ENCODE measurements at places on chromosomes 16 and 17.

DNA sequence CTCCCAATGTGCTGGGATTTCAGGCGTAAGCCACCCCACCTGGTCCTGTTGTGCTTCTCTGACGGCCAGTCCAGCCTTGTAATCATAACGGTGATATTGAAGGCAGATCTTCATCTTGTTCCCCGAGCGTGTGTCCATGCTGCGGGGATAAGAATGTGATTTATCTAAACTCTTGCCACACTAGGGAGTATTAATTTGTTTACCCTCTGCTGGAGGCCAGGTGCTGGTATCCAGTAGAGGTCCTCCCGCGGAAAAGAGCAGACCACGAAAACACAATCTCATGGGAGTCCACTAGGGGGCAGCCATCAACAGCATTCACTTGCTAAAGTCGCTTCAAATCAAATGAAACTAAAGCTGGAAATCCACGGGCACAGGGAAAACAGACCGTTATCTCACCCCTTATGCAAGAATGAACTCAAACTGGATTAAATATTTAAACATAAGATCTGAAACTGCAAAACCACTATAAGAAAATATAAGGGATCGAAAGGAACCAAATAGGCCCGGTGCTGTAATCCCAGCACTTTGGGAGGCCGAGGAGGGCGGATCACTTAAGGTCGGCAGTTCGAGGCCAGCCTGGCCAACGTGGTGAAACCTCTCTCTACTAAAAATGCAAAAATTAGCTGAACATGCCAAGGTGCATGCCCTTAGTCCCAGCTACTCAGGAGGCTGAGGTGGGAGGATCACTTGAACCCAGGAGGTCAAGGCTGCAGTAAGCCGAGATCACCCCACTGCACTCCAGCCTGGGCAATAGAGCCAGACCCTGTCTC is 22.3 kb upstream of the RBBP6 start:
- peak; percentile 88 for DNase-seq

DNA sequence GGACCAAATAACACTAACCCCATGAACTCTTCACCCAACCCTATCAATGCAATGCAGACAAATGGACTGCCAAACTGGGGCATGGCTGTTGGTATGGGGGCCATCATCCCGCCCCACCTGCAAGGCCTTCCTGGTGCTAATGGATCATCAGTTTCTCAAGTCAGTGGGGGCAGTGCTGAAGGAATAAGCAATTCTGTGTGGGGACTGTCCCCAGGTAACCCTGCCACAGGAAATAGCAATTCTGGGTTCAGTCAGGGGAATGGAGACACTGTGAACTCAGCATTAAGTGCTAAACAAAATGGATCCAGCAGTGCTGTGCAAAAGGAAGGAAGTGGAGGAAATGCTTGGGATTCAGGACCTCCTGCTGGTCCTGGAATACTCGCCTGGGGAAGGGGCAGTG is 78.9 kb downstream of the TMC6 start:
- no peak for DNase-seq

- no peak for DNase-seq
These were observed 6.3 kb upstream of the KRT13 start for GRCh38 chr17:41511716-41512115.

DNA sequence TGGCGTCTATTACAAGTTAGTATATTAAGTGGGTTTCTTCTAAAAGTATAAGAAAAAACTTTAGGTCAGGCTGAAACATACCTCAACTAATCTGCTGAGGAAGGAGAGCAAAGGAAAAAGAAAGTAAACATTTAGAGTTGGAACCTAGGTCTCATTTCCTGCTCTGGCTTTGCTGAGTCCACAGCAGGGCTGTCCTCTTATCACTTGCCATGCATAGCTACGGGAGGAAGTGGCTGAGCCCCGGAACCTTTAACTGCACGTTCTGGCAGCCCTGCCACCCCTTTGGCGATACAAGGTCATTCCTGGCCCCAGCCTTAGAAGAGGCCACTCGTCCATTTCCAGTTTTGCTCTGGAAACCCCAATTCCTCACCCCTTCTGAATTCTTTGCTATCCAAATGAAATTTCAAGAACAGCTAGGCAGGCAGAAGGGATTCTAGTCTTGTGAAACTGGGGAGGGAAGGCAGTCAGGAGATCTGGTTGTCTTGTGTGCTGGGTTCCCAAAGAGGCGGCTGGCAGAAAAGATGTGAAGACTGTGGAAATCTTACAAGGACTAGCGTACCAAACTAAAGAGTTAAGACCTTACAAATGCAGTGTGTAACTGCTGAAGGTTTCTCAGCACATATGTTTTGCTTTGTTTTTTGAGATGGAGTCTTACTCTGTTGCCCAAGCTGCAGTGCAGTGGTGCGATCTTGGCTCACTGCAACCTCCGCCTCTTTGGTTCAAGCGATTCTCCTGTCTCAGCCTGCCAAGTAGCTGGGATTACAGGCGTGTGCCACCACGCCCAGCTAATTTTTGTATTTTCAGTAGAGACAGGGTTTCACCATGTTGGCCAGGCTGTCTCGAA is 19.1 kb downstream of the WIPI1 start:
- no peak for DNase-seq

- DNase-seq, result peak; percentile 20
These were observed 669 bp upstream of the DCTPP1 start for GRCh38 chr16:30430428-30430970.

DNA sequence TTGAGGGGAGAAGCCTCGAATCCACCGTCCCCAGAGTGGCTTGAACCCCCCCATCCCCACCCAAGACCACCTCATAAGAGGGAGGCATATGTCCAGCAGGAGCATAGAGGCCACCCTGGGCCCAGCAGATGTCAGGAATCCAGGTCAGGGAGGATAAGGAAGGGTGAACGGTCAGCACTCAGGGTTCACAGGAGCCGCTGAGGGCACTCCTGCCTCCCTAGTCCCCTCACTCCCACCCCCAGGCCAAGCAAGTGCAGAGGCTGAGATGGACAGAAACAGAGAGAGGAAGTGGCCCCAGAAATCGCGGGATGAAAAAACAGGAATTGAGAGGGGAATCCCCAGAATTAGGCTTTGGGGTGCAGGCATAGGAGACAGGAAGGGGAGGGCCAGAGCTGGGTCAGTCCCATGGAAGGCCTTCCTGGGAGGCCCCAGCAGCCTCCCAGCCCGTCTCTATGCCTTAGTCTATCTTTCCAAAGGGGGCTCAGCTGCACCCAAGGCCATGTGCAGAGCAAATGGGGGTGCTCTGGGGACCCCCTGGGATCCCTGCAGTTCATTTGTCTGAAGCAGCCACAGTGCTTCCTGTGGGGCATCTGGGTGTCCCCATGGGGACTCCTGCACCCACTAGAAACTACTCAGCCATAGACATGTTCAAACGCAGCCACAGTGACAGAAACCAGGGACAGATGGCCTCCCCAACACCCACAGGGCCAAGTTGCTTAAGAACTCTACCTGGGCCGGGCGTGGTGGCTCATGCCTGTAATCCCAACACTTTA is 1.7 kb downstream of the CMTM3 start:
- DNase-seq, result no peak

DNA sequence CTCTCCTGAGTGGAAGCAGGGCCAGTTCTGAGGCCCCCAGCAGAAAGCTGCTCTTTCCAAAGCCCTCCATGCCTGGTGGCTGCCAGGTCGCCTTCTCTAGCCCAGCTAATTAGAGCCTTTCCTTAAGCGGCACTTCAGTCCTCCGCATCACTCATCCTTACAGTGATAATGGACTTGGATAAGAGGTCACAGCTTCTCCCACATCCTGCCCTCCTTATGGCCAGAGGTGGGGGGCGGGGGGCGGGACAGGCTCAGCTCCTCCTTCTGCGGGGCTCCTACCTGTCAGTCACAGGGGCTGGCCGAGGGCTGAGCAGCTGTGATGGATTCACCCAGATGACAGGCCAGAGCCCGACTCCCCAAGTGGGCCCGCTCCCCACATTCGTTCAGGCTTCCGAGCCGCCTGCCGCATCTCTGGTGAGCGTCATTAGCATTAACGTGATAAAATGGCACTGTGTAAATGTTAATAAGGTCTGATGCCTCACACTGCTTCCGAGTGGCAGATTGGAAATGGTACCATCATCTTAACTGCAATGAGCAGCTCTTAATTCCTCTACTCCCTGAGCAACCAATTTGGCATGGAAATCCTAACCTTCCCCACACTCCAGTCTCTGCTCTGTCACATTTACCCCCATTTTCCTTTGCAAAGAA is 41.3 kb downstream of the GRIN2C start:
- DNase-seq, result no peak

GRCh38 chr16:29312835-29313558 is 93.5 kb downstream of the NPIPB11 start:
- no peak for DNase-seq

- peak; percentile 66 for DNase-seq
These were observed 30.9 kb upstream of the FOXF1 start for GRCh38 chr16:86479419-86479818.

DNA sequence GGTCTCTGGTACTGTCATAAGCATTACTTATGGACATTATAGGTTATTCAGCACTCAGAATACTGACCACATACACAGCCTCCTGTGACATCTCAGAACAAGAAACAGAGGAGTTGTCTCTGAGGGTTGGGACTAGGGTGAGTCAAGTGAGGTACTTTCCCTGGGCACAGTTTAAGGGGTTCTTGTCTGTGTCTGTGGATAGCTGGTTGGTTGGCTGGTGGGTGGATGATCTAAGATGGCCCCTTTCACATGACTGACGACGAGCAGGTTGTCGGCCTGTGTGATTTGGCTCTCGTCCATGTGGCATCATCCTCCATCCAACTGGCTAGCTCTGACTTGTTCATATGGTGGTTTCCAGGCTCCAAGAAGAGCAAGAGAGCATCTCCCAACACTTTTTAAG is 163.9 kb downstream of the PRKCB start:
- DNase-seq, result no peak

GRCh38 chr16:20774703-20775362 is 11.0 kb downstream of the ACSM3 start:
- DNase-seq, result peak; percentile 60

GRCh38 chr17:72976971-72977770 is 115.3 kb downstream of the SLC39A11 start:
- peak; percentile 94 for DNase-seq

- no peak for DNase-seq
These were observed 19.0 kb downstream of the CACNA1H start for GRCh38 chr16:1171854-1172428.

DNA sequence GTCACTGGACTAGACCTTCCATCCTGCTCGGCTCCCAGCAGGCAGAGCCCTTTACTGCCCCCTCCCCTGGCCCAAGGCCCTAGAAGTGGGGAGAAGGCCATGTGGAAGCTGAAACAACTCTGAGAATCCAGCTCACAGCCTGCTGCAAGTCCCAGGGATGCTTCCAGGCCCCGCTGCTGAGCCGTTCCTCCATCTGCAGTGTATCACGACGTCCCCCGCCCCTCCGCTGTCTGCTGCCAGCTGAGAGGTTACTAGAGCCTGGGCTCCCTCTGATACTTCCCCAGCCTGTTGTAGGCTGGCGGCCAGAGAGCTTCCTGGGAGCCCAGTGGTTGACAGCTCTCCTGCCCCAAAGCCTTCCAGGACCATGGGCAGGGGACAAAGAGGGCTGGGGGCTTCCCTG is 118.2 kb downstream of the MGAT5B start:
- DNase-seq, result no peak

DNA sequence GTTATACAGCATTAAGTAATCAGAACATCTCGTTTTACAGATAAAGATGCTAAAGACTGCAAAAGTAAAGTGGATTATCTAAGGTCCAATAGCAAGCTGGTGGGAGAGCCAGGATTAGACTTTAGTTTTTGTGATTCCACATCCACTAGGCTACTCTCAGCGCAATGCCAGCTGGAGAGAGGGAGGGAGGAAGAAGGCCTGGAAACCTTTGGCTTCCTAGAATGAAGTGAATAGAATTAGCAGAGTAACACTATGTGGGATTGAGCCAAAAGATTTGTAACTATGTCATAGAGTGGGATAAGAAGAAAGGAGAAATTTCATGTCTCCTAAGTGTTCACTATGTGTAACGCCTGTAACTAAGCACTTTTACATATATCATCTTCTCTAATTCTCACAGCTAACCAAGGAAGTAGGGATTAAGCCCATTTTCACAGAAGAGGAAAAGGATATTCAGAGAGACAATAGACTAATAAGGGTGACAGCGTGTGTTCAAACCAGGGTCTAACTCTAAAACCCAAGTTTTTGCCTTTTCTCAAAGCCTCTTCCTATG is 25.4 kb upstream of the NSRP1 start:
- no peak for DNase-seq

DNA sequence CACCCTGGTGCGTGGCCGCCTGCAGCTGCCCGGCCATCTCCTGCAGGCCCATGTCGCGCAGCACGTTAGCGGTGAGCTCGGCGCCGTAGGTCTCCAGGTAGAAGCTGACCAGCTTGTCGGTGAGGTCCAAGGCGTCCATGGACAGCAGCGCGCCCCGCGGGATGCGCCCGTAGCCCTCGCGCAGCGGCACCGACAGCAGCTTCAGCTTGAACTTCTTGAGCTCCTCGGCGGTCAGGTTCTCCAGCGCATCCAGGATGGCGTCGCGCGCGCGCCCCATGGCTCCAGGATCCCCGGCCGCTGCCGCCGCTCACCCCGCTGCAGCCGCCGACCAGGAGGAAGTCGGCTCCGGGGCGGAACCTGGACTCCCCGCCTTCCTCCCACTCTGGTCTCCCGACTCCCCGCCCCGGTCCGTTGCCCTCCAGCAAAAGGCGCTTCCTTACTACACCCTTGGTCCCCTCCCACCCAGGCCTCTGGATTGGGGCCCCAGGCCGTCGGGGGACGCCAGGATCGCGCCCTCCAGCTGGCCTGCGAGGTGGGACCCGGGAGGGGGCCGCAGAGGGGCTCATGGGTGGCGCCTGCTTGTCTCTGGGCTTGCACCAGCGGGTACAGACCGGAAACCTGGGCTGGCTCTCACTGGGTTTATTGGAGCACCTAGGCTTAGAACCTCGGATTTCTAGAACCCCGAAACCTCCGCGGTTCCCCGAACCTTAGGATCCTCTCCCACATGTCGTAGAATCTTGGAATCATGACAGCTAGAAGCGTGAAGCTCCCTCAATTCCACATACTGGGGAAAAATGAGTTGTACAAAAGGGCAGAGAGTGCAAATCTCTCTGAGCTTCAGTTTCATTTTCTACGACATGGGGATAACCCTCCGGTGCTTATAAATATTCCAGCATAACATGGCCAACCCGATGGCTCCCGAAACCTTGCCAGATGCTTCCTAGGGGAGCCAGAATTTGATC is at the start of gene PYCARD:
TSS of gene PYCARD (minus strand) at position 347 of the 962 bp plus-strand sequence. CDS start at position 277, 70 bp downstream.
- DNase-seq, result peak; percentile 20

GRCh38 chr17:55811536-55811935 is 60.7 kb downstream of the PCTP start:
- peak; percentile 38 for DNase-seq

GRCh38 chr16:89801800-89802199 is 14.6 kb downstream of the FANCA start:
- peak; percentile 27 for DNase-seq

DNA sequence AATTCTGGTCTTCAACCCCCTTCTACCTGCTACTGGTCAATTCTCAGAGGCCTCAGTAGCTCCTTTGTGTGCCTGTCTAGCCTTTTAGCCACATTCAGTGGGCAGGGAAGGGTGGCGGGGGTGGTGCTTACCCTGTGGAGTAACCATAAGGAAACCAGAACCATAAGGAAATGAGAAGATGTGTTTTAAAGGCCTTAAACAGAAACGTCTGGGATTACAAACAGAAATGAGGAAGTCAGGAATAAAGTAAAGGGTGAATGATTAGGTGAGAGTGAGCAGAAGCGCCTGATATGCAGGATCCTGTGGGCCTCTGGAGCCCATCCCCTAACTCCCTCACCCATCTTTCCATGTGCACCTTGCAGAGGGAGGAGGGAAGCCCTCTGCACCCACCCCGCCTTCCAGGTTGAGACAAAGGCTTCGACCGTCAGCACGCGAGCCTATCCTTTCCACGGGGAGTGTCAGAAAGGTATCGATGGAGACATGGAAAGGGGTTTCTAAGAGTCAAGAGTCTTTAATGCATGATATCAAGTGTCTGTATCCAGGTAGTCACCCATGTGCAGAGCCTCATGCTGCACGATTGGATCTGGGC is 20.4 kb downstream of the KIAA0513 start:
- no peak for DNase-seq

Data from fibroblast of mammary gland (primary cell).